Activated B cell treated with CpG ODN at 0.5 μM for 24 hours (primary cell): ENCODE measurements at places on chromosomes 3 and 15. TPM values are rescaled to one million over a fixed set of nuclear protein-coding genes. Genes with fewer than 3 reads are reported as not detected.

- H3K36me3 ChIP-seq, result no peaks in the 10 kb centered on the region
- H3K4me1 ChIP-seq, result peaks cover 8% of the 10 kb centered on the region
- H3K27me3 ChIP-seq, result peaks cover 3% of the 10 kb centered on the region
- H3K4me3 ChIP-seq, result no peak overlapping the region
These were observed 71.0 kb downstream of the ADAMTS7 start for GRCh38 chr15:78739996-78740903.

The NRROS gene
- total RNA-seq, result 88.5 and 92.4 TPM in 2 replicates

The GOLGA6L4 gene
- total RNA-seq, result 0.67 and 1.1 TPM in 2 replicates

The LCTL gene
- total RNA-seq, result not detected in 2 replicates

The TUSC7 gene
- total RNA-seq, result not detected in 2 replicates

The DLL4 gene
- 0.05 TPM in 1 of 2 replicates, not detected in the other for total RNA-seq

DNA sequence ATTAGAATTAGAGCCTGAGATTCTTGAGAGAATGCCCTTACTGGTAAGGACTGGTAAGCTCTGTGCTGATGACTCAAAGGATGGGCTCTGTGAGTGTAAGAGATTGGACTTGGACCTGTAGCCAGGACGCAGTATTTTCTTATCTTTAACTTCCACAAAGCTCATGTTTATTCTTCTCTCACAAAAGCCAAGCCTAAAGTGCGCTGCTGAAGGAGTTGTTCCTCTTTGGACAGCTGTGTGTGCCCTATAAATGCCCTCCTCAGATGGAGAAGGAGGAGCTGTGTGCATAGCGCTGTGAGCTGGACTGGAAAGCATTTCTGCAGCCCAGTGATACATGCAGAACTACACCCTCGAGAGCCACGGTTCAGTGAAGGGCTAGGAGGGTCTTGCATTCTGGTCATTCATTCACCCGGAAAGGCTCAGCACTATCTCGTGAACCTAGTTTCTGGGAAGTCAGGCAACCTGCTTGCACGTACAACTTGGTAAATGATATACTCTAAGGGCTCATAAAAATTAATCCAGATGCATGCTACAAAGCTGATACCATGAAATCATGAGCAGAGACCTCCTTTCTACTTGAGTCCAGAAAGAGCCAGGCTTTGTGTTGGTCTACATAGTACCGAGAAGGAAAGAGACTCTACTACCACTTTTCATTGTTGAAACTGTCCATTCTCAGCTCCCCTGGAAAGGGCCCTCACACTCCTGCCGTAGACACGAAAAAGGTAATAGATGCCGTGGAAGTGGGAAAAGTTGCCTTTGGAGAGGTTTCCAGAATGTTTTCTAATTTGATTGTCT lies 103.0 kb upstream of the TBL1XR1 start:
- no peaks in the 10 kb centered on the region for H3K36me3 ChIP-seq
- no peaks in the 10 kb centered on the region for H3K27me3 ChIP-seq
- DNase-seq, result no peak

DNA sequence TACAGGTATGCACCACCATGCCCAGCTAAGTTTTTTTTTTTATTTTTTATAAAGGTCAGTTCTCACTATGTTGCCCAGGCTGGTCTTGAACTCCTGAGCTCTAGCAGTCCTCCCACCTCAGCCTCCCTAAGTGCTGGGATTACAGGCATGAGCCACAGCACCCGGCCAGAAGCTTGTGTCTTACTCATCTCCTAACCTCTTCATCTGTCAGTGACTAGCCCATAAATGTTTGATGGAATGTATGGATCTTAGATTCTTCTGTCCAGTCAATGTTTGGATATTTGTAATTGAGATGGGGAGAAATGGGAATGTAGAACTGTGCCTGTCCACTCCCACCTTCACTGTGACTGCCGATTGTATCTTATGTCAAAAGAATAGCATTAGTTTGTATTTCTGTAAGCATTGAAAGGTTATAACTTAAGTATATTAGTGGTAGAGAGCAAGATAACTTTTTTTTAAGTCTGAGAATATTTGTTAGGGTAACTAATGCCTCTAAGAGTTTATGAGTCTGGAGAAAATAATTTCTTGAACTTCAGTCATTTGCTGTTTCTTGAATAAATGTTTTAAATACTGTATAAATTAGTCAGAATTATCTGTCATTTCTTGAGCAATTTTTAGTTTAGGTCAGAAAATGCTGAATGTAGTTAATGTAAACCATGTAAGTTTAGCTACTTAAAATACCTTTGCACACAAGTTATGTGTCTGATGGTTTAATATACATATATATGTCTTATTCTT lies 215.3 kb upstream of the CGNL1 start:
- DNase-seq, result no peak
- peaks cover 24% of the 10 kb centered on the region for H3K36me3 ChIP-seq
- H3K27me3 ChIP-seq, result no peaks in the 10 kb centered on the region
- no peak overlapping the region for H3K27ac ChIP-seq

GRCh38 chr15:65028921-65029735 lies at the start of gene MTFMT:
MTFMT (minus strand) TSS chr15:65029639; CDS start chr15:65029613, 26 bp downstream.
- H3K4me1 ChIP-seq, result peaks cover 23% of the 10 kb centered on the region
- H3K4me3 ChIP-seq, result peak within 1 kb of the TSS; percentile 85

GRCh38 chr15:59060348-59060747 lies 44.6 kb upstream of the CCNB2 start:
- no peak overlapping the region for H3K4me3 ChIP-seq
- peaks cover 18% of the 10 kb centered on the region for H3K4me1 ChIP-seq
- H3K27ac ChIP-seq, result no peak overlapping the region
- peaks cover 79% of the 10 kb centered on the region for H3K36me3 ChIP-seq

GRCh38 chr3:46675843-46676567 lies 17.5 kb downstream of the ALS2CL start:
- H3K4me1 ChIP-seq, result no peaks in the 10 kb centered on the region
- no peaks in the 10 kb centered on the region for H3K36me3 ChIP-seq

- H3K36me3 ChIP-seq, result no peaks in the 10 kb centered on the region
- no peak overlapping the region for H3K4me3 ChIP-seq
- DNase-seq, result no peak
- H3K4me1 ChIP-seq, result no peaks in the 10 kb centered on the region
- H3K27ac ChIP-seq, result no peak overlapping the region
- H3K27me3 ChIP-seq, result peaks cover 1% of the 10 kb centered on the region
These were observed 139.9 kb downstream of the MEX3B start for GRCh38 chr15:81905889-81906288.

The EXOG gene
- total RNA-seq, result 26.8 and 32.3 TPM in 2 replicates

DNA sequence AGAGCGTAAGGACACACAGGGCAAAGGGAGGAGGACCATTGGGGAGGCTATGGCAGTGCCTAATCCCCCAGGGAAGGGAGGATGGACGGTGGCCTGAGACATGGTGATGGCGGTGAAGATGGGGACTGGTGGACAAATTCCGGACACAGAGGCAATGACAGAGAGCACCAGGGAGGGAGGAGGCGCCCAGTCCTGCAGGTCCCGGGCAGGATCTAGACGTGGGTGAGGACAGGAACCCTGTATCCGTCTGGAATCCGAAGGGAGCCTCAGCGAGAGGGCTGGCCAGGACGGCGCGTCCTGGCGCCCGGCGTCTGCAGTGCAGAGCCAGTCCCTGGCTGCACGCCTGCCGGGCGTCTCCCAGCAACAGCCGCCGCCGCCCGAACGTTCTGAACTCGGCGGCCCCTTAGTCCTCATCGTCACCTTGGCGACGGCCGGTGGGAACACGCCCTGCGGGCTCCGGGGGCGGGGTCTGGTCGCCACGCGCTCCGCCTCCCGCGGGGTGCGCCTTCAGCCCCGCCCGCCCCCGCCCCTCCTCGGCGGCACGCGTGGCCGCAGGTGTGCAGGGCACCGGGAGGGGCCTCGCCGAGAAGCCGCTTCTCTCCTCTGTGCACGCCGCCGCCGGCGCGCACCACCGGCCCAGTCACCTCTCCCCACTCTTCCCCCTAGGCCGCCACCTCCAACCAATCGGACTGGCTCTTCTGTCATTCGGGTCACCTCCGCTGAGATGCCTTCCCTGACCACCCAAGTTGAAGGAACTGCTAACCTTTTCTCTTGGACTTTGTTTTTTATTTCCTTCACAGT lies 11.6 kb downstream of the XIRP1 start:
- DNase-seq, result peak; percentile 88
- peak overlapping the region; percentile 77 for H3K27ac ChIP-seq
- H3K4me3 ChIP-seq, result peak overlapping the region; percentile 73
- no peaks in the 10 kb centered on the region for H3K27me3 ChIP-seq
- H3K4me1 ChIP-seq, result peaks cover 31% of the 10 kb centered on the region
- no peaks in the 10 kb centered on the region for H3K36me3 ChIP-seq

- no peak for DNase-seq
- no peaks in the 10 kb centered on the region for H3K27me3 ChIP-seq
- no peaks in the 10 kb centered on the region for H3K36me3 ChIP-seq
- H3K4me1 ChIP-seq, result peaks cover 18% of the 10 kb centered on the region
These were observed 580.4 kb upstream of the TBL1XR1 start for GRCh38 chr3:177777699-177778098.

DNA sequence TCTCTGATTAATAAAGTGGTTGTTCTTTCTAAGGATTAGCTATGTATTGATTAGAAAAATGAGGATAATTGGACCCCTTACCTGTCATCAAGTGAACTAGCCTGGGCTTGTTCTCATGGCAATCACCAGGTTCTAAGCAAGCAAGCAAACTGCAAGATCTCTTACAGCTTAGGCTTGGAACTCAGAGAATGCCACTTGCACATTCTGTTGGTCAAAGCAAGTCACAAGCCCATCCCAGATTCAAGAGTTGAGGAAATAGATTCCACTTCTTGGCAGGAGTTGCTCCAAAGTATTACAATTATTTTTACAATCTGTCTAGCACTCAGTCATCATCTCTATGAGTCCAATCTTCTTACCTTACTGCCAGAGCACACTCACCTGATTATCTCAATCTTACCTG lies 180.3 kb downstream of the SYNPR start:
- no peak for DNase-seq
- H3K4me1 ChIP-seq, result no peaks in the 10 kb centered on the region
- H3K4me3 ChIP-seq, result no peak overlapping the region
- no peak overlapping the region for H3K27ac ChIP-seq

The GRK7 gene
- total RNA-seq, result not detected in 2 replicates

DNA sequence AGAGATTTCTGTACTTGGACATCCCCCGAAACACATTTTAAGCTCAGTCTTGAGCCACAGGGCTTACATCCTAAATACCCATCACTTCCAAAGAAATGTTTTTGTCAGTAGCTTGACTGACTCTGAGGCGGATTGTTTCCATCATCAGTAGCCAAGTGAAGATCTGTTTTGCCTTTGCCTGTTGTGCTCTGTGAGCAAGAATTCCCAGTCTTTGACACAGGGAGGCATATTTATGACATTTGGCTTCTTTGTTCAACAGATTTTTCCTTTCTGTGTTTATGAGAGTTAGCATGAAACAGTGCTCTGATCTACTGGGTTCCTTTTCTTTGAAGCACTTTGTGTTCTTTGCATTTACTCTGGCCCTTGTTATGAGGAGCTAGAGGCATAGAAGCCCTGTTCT lies 132.1 kb upstream of the CDIN1 start:
- no peaks in the 10 kb centered on the region for H3K36me3 ChIP-seq
- no peak for DNase-seq
- no peaks in the 10 kb centered on the region for H3K4me1 ChIP-seq

DNA sequence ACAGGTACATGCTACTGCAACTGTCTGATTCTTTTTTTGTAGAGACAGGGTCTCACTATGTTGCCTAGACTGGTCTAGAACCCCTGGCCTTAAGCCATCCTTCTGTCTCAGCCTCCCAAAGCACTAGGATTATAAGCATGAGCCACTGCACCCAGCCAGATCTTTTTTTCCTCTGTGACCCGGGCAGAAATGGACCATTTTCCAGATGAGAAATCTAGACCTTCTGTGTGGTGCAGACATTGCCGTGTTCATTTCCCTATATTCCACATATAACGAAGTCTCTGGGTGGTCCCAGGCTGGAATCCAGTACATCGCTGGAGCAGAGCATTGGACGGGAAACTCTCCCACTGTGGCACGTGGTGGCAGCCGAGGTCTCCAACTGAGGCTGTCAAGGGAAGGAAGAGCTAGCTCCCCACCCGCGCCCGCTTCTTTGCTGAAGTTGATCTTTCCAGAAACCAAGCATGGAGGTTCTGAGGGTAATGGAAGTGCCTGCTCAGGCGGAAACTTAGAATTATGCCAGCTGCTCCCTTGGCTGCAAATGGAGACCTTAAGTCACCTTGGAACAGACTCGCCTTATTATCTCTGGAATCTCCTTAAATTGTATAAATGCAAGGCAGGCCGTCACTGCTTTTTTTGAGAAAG lies 23.1 kb upstream of the TXNRD3 start:
- H3K4me1 ChIP-seq, result peaks cover 19% of the 10 kb centered on the region
- H3K27me3 ChIP-seq, result peaks cover 5% of the 10 kb centered on the region
- no peaks in the 10 kb centered on the region for H3K36me3 ChIP-seq
- no peak overlapping the region for H3K27ac ChIP-seq
- no peak overlapping the region for H3K4me3 ChIP-seq

DNA sequence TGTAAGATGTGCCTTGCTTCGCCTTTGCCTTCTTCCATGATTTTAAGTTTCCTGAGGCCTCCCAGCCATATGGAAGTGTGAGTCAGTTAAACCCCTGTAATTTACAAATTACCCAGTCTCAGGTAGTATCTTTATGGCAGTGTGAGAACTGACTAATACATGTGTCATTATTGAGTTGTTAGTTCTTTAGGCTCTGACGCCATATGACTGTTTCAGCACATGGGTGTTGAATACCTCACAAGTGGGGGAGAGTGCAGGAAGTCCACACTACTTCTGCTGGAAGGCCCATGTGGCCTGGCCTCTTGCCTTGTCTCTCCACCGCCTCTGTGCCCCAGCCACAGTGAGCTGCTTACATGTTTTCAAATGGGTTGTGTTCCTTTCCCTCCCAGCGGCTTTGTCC lies 28.5 kb downstream of the MFSD1 start:
- H3K4me3 ChIP-seq, result no peak overlapping the region
- H3K27ac ChIP-seq, result no peak overlapping the region
- no peaks in the 10 kb centered on the region for H3K27me3 ChIP-seq
- H3K4me1 ChIP-seq, result no peaks in the 10 kb centered on the region
- DNase-seq, result no peak
- peaks cover 47% of the 10 kb centered on the region for H3K36me3 ChIP-seq

GRCh38 chr15:77966540-77967234 lies 110.8 kb downstream of the TBC1D2B start:
- DNase-seq, result no peak
- no peaks in the 10 kb centered on the region for H3K36me3 ChIP-seq
- no peak overlapping the region for H3K27ac ChIP-seq

GRCh38 chr15:67010898-67011616 lies 54.3 kb upstream of the SMAD3 start:
- H3K27ac ChIP-seq, result no peak overlapping the region
- no peaks in the 10 kb centered on the region for H3K4me1 ChIP-seq
- peaks cover 2% of the 10 kb centered on the region for H3K27me3 ChIP-seq
- no peak for DNase-seq
- no peak overlapping the region for H3K4me3 ChIP-seq

GRCh38 chr3:142095841-142096240 lies 53.5 kb downstream of the TFDP2 start:
- DNase-seq, result no peak
- H3K36me3 ChIP-seq, result peaks cover 1% of the 10 kb centered on the region
- no peak overlapping the region for H3K27ac ChIP-seq
- no peaks in the 10 kb centered on the region for H3K27me3 ChIP-seq

GRCh38 chr3:159865041-159865579 lies 123.5 kb upstream of the IL12A start:
- peaks cover 17% of the 10 kb centered on the region for H3K4me1 ChIP-seq
- H3K27ac ChIP-seq, result no peak overlapping the region
- H3K36me3 ChIP-seq, result no peaks in the 10 kb centered on the region
- H3K4me3 ChIP-seq, result no peak overlapping the region

- H3K4me3 ChIP-seq, result no peak overlapping the region
- peaks cover 49% of the 10 kb centered on the region for H3K36me3 ChIP-seq
- H3K27me3 ChIP-seq, result no peaks in the 10 kb centered on the region
- H3K4me1 ChIP-seq, result peaks cover 3% of the 10 kb centered on the region
These were observed 28.8 kb downstream of the DCP1A start for GRCh38 chr3:53318522-53318921.

- peaks cover 38% of the 10 kb centered on the region for H3K27me3 ChIP-seq
- no peak overlapping the region for H3K4me3 ChIP-seq
- H3K36me3 ChIP-seq, result no peaks in the 10 kb centered on the region
- H3K4me1 ChIP-seq, result no peaks in the 10 kb centered on the region
- no peak for DNase-seq
These were observed 11.1 kb upstream of the GREM1 start for GRCh38 chr15:32706704-32707103.
